ENCODE measurements at places on chromosomes 3 and 15. TPM values are rescaled to one million over a fixed set of nuclear protein-coding genes. Genes with fewer than 3 reads are reported as not detected.

GRCh38 chr3:57983734-57984518 is 24.3 kb upstream of the FLNB start:
- DNase-seq, result peak; percentile 60

GRCh38 chr15:77180757-77181156 is 109.8 kb upstream of the TSPAN3 start:
- no peak for DNase-seq

DNA sequence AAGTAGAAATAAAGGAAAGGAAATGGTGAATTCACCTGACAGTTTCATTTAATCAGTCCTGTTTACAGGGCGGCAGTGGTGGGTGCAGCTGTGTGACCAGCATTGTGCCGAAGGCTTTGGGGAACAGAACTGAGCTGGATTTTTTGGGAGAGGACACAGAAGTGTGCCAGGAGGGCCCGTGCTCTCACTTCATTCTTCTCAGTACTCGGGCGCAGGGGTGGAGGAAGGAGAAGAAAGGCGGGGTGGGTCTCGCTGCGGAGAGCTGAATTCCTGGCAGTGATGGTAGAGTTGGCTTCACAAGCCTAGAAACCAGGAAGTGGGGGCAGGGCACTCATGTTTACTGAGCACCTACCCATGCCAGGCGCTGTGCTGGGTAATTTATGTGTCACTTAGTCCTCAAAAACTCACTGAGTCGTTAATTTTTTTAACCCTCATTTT is 64.6 kb downstream of the CRTC3 start:
- peak; percentile 71 for DNase-seq

Gene LRTM1
- total RNA-seq, result not detected

Gene NTRK3
- 24.6 TPM for total RNA-seq

Gene WNT7A
- 1.1 TPM for total RNA-seq
